ENCODE measurements at places on chromosomes 7 and 10.

GRCh38 chr10:79904671-79905321 lies 44.1 kb downstream of the SFTPD start:
- peak; percentile 22 for DNase-seq

DNA sequence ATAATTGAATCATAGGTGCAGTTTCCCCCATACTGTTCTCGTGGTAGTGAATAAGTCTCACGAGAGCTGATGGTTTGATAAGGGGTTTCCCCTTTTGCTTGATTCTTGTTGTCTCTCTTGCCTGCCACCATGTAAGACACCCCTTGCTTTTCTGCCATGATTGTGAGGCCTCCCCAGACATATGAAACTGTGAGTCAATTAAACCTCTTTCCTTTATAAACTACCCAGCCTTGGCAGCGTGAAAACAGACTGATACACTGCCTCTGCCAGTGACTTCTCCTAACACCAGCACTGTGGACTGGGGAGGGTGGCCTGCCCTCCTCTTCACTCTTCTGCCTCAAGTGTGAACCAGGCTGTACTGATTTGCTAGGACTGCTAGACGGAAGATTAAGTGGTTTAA lies 108.6 kb downstream of the RAB11FIP2 start:
- DNase-seq = no peak

DNA sequence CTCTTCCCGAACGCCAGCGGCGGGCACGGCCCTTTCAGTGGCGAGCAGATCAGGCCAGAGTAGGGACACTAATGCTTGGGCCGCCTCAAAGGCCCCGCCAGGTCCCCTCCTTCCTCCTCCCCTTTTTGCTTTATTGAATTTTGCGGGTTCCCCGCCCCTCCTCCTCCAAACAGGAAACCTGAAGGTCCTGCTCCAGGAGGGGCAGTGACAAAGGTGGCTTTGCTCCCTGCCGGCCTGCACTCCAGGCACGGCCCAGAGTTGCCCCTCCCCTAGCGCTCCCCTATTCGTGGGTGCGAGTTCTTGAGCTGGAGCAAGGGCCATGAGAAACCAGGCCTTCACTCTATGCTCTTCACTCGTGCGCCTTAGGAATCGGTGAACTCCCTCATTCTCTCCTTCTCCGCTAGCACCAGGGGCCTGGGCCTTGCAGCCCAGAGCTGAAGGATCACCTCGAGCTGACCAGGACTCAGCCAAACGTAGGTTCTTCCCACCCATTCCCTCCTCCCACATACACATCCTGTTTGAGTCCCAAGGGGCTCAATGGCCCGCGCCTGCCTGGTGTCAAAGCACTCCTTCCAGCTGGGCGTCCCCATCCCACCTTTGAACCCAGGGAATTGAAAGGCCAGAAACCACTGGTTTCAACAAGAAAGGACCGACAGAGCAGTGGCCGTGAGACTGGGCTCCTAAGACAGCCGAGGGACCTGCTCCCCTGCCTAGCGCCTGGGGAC lies 619 bp upstream of the HOXA6 start:
- no peak for DNase-seq

DNA sequence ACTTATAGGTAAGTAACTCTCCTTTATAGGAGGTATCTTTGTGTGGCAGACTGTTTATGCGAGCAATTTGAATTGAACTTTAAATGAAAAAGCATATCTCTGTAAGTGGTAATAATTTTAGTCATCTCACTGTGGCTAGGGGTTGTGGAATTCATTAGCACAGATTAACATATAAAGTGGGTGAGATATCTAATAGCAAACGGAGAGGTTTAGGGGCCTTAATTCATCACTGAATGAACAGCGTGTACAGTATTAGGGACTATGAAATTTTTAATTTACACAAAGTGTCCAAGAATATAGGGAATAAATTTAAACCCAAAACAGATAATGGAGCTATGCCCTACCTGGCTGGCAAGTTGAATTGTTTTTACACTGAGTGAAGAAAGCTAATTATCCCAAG lies 15.7 kb upstream of the FAM204A start:
- DNase-seq = no peak

- DNase-seq = no peak
These were observed 23.2 kb downstream of the PILRA start for GRCh38 chr7:100396421-100396982.

DNA sequence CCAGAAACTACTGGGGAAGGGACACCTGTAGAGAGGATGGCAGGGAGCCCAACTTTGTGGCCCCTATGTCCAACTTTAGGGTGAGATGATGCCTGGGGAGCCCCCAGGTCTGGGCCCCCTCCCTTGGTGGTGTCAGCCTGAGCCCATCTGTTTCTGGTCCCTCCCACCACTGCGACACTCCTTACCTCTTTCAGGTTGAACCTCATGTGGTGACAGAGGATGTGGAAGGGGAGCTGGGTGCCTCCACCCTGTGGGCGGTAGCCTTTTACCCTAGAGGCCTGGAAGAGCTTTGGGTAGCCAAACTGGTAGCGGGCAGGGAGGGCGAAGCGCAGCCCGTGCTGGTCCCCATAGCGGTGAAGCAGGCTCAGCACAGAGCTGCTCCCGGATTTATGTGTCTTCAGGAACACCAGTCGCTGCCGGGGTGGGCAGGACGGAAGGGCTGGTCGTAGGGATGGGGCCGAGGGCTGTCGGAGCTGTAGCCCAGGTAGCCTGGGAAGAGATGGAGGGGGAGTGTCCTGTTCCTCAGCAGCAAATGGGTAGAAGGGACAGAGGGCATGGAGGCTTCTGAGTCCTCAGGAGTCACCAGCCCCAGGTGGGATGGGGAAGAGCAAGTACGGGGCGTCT lies 2.0 kb downstream of the GAL3ST4 start:
- no peak for DNase-seq

DNA sequence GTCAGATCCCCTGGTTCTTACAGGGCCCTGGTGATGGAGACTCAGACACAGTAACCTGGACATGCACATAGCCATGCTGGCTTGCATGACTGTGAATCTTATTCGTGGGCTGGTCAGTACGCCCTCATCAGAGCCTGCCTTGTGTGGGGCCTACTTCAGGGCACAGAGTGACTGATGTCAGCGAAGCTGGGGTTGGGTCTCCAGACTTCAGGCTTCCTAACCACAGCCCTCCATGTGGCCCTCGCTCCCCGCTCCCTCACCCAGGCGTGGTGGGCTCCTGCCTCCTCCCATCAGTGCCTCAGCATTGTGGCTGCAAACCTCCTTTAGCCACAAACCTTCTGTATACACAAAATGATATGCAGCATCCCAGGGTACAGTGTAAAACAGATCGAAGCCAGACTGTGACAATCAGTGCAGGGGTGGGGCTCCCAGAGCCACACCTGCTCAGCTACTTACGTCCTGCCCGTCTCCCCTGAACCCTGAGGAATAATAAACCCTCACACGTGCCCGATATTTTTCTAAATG lies 7.1 kb upstream of the C10orf105 start:
- DNase-seq = no peak

DNA sequence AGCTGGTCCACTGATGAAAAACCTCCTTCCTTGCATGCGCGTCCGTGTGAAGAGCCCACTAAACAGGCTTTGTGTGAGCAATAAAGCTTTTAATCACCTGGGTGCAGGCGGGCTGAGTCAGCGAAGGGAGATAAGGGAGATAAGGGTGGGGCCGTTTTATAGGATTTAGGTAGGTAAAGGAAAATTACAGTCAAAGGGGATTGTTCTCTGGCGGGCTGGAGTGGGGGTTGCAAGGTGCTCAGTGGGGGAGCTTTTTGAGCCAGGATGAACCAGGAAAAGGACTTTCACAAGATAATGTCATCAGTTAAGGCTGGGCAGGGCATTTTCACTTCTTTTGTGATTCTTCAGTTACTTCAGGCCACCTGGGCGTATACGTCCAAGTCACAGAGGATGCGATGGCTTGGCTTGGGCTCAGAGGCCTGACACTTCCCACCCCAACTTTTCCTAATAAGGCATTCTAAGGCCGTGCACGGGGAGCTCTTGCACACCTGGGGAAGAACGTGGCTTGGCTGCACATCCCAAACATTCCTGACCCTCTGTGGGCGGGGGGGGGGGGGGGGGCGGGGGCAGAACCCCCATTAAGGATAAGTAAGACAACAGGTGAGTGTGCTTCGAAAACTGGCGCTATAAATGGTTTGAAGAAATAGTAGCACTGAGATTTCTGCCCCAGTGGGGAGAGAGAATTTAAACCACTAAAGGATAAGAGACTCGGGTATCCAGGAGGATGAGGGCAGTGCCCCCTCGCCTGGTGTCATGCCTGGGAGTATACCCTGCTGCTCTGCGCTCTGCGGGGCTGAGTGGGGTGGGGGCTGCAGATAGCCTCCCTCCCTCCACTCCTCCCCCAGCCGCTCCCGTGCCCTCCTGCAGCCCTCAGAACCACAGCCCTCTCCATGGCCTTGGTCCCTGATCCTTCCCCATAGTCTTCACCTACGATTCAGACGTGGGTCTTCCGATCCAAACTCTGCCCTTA lies 217.6 kb downstream of the MLLT10 start:
- no peak for DNase-seq

- DNase-seq = no peak
These were observed 23.0 kb downstream of the DIP2C start for GRCh38 chr10:666237-667012.

DNA sequence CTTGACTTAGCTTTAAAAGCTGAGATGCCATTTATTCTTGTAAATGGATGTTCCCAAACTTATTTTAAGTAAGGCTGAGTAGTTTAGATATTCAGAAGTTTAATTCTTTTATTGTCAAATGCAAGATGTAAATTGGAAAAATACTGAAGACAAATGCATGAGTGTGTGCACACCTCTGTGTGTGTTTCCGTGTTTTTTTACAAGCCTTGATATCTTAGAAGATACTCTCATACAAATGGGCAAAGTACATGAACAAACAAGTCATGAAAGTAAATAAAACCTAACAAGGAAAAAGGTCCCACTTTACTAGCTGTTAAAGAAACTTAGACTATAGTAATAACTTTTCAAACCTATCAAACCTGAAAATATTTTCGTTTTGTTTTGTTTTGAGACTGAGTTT lies 29.0 kb downstream of the ACSL5 start:
- no peak for DNase-seq

DNA sequence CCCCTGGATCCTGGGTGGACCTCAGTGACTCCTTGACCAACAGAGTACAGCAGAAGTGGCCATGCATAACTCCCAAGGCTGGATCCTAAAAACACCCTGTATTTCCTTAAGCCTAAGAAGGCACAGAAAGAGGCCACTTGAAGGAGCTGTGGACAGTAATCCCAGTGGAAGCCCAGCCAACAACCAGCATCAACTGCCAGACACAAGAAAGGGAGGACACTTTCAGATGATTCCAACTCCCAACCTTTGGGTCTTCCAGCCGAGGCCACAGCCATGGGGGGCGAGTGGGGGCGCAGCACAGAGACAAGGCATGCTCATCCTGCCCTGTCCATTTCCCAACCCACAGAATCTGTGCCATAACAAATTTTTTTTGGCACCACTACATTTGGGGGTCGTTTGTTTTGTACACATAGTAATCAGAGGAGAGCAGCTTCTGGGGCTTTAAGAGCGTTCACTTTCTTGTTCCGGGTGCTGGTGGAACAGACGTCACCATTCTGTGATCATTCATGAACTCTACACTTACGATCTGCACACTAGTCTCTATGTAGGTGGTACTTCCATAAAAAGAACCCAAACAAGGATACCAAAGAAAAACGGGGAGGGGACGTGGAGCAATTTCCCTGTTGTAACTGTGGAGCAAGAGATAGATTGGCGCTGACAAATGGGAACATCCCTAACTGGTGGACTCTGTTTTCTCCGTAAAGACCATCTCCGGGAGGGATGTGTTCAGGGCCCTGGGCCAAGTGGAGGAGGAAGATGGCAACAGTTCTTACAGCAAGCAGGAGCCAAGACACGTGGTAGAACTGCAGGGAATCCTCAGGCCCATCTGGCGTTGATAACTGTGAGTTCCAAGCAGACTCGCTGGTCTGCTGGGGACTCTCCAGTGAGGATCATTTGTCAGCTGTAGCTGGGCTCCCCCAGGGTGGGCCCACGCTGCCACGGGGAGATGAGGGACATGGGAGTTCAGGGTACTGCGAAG lies 6.0 kb upstream of the SLC29A3 start:
- DNase-seq = no peak

DNA sequence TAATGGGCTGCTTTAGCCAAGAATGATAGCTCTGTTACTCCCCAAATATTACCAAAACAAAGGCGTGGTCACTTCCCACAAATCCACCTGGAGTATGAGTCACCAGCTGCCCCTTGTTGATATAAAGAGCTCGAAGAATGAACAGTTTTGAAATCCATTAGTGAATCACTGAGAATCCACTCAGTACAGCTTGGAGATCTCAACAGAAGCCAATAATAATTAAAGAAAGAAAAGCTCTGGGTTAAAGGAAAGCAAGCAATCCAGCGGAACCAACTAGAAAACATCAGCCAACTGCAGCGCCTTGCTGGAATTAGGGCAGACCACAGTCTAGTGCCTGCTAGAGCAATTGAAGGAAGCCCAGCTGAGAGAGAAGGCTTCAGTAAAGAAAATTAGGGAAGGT lies 576.0 kb upstream of the C7orf33 start:
- DNase-seq = no peak

- DNase-seq = no peak
These were observed 49.2 kb upstream of the FAM133B start for GRCh38 chr7:92639213-92639896.

- no peak for DNase-seq
These were observed 243.2 kb downstream of the GFRA1 start for GRCh38 chr10:116029826-116030225.

DNA sequence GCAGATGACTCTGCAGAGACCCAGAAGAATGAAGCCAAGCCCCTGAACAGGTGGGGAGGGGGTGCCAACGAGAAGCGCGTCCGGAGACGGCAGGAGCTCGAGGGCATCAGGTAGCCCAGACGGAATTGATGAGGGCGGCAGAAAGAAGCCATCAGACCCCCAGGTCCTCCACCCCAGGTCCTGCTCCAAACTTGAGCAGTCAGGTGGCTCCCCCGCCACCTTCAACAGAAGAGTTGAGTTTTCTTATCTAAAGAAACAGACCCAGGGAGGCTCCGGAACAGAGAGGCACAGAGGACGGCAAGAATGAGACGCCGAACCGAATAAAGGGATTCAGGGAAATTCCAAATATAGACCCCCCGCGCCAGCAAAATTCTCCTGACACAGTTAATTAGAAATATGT lies 22.2 kb downstream of the RGS10 start:
- DNase-seq = no peak

DNA sequence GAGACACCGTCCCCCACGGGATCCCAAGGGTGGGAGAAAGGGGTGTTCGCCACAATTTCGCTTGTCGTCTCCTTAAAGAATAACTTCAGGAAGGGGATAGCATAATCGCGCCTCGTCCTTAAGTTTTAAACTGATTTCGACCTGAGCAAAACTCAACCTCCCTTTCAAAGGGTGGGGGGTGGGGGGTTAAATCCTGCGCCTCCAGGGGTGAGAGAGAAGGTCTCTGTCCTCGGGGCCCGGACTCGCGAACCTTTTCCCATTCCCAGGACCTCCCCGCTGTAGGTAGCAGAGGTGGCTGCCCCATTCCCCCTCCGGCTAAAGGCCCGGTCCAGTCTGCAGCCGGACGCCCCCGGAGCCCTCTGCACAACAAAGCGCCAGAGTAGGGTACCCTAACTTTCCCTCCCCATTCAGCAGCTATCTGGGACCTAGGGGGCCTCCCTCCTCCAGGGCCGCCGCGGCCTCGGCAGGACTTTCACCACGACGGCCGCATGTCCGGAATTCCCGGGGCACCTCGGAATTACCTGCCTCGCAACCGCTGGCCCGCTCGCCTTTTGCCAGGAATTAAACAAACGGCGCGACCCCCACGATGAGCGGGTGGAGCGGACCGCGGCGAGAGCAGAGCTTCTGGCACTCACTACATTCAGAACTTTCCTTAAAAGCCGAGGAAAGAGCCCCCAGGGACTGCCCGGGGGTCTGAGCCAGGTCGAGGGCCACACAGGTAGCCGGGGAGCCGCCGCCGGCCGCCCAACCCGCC lies 1.7 kb downstream of the CDK6 start:
- DNase-seq = peak; percentile 9

- no peak for DNase-seq
These were observed 734.6 kb upstream of the SORCS1 start for GRCh38 chr10:107899075-107899474.

Measured in activated gamma-delta T cell (primary cell).